ENCODE measurements at places on chromosomes 6 and 20.

GRCh38 chr6:31661262-31662123, 915 bp upstream of the C6orf47 start:
- DNase-seq = no peak

DNA sequence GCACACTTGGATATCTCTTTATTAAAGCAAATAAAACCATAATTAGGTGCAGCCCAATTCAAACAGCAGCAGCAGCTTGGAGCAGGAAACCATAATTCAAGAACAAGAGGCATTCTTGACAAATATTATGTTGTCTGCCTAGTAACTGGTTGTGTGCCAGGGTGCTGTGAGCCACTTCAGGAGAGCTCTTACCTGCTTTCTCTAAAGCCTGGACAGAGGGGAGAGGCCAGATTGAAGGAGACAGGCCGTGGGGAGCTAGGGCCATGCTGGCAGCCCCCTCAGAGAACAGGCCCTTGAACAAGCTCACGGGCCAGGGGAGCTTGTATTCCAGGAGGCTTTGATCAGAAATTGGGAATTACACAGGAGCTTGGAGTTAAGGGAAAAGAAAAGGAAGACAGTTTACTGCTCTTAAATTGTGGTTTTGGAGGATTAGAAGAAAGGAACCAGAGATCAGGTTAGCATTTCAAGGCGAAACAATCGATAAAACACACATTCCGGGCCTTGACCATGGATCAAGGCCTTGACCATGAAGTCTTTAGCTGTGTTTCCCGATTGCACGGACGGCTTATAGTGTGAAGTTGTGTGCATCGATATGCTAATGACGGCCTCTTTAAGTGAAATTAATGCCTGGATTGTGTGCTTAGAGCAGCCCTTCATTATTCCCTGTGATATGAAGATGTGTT, 69.8 kb upstream of the NKX2-2 start:
- DNase-seq = no peak

GRCh38 chr6:106788761-106789160, 159.4 kb downstream of the QRSL1 start:
- no peak for DNase-seq

DNA sequence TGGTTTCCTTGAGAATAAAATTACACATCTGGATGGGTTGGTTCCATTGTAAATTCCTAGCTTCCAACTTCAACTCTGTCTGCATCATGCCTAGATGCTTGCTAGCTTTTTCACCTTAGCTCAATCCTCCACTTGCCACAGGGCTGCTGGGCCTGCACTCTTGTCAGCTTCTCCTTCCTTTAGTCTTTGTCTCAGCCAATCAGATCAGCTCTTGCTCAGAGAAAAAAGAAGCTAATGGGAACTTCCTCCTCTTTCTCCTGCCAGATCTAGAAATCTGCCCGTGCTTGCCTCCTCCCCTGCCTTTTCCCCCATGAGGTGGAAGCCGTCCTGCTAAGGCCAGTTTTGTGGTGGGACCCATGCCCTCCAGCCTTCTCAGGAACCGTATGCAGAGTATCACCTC, 18.5 kb downstream of the RAE1 start:
- no peak for DNase-seq

DNA sequence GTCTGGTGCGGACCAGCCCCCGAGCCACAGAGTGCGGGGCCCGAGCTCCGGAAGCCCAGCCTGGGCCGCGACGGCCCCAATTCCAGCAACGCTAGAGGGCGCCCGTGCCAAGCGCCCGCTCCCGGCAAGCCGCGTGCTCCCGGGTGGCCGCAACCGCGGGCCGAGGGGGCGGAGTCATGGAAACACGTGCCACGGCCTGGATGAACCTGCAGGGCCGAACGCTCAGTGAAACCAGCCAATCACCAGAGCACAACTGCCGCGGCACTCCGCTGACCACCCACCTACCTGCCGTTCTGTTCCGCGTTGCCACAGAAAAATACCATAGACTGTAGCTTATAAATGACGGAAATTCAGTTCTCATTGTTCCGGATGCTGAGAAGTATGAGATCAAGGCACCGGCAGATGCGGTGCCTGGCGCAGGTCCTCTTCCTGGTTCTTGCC, 85.7 kb upstream of the FOXC1 start:
- DNase-seq = peak; percentile 27

DNA sequence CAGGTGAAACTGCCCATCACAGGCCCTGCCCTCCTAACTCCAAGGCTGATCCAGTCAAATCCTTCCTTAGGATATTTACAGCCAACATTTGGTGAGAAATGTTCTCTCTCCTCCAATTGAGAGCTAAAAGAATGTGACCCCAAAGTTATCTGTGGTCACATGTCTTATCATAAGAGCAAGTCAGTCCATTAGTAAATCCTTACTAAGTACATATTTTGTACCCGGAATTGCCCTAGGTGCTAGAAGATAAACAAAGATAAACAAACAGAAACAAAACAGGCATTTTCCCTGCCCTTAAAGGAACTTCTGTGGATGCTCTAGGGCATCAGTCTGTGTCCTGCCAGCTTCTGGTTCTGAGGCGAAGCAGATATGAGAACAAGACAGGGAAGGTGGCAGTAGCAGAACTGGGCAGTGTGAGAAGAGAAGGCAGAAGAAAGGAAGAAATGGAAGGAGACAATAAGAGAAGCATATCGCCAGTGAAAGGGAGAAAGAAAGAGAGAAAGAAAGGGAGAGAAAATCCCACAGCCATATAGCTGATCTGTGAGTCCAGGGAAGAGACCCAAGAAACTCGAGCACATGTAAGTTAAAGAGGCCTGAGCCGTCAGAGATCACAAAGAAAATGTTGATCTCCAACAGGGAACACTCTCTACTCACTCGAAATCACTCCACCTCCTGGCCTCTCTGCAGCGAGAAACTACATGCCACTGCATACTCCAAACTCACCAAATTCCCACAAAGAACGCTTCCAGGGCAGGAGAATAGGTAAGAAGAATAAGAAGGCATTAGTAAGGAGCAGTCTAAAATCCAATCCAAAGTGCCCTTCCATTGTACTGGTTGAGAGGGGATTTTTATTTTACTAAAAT, 41.7 kb downstream of the CDK5RAP1 start:
- DNase-seq = no peak

GRCh38 chr6:127221201-127221600, 45.5 kb upstream of the RNF146 start:
- DNase-seq = no peak

DNA sequence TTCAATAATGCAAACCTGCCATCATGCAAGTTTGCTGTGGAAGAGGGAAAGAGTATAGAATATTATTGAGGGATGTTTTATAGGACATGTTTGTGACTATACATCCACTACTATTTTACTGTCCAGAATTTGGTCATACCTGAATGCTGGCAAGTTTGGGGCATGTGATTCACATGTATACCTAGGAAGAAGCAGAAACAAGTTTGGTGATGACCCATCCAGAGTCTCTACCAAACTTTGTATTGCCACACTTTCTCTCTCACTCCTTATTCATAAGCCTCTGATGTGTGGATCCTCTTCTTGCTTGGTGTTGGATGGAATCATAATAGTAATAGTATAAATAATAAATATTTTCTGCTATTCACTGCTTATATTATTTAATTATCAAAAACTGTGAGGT, 108.5 kb upstream of the FLRT3 start:
- no peak for DNase-seq

GRCh38 chr20:62921119-62921687, 5.1 kb downstream of the DIDO1 start:
- DNase-seq = peak; percentile 69

DNA sequence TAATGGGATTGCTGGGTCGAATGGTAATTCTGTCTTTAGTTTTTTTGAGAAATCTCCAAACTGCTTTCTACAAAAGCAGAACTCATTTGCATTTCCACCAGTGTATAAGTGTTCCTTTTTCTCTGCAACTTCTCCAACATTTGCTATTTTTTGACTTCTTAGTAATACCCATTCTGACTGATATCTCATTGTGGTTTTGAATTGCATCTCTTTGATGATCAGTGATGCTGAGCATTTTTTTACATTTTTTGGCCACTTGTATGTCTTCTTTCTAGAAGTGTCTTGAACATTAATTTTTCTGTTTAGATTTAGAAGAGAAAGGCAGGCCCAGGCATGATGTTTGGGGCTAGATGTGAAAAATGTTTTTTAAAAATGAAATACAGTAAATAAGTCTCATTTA, 553.1 kb upstream of the MAN1A1 start:
- no peak for DNase-seq

GRCh38 chr6:111204305-111204704, 117.0 kb downstream of the SLC16A10 start:
- DNase-seq = no peak

GRCh38 chr20:6993511-6993910, 226.0 kb downstream of the BMP2 start:
- DNase-seq = no peak
